DMS53 (cell line): ENCODE measurements at places on chromosomes 5 and 9.
A peak's percentile ranks its signal among the peaks of the same experiment; 100 is the strongest.

DNA sequence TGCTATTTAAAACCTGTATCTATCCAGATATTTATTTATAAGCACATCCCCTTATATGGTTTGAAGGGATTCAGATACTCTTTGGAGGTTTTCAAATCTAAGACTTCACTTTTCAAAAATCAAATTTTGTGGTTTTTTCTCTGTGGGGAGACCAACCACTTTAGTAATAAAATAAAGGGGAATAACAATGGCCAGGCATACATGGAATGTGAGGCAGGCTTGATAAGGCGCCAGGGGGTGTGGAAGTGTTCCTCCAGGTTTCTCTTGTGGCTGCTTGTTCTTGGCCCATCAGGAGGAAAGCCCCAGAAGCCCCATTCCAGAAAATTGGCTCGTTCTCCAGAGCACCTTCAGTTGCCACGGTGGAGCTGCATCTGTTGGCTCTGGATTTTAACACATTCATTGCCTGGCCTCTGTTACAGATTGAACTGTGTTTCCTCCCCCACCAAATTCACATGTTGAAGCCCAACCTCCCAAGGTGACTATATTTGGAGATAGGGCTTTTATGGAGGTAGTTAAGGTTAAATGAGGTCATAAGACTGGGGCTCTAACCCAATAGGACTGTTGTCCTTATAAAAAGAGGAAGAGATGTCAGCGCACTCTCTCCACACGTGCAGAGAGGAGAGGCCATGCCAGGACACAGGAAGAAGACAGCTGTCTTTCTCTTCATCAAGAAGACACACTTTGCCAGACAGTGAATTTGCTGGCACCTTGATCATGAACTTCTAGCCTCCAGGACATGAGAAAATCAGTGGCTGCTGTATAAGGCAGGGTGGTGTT lies 195.9 kb downstream of the TMEM38B start:
- no peak for DNase-seq

DNA sequence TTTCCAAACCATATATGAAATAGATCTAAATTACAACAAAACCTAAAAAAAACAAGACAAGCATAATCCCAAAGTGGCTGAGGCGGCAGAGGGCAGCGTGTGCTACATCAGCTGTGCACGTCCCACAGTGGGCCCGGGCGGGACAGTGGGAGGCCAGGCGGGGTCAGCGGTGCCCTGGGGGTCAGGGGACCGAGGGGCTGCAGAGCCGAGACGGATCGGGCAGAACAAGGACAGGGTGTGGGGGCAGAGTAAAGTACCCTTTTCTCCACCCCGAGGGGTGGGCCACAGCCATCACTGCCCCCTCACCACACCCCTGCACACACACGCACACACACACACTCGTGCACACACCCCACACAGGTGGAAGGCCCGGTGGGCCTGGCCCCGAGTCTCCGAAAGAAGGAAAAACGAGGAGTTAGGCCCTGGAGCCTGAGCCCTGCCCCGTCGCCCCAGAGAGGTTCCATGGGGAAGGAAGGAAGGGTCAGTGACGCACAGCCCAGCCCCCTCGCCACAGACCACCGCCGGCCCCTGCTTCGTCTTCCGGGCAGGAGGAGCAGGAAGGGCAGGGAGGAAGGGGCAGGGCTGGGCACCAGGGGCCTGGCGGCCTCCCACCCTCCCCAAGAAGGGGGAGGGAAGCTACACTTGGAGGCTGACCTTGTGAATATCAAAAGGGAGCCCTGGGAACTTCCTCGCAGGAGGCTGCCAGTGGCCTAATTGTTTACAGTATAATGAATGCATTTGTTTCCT lies 49.6 kb upstream of the UBAC1 start:
- DNase-seq, result no peak

DNA sequence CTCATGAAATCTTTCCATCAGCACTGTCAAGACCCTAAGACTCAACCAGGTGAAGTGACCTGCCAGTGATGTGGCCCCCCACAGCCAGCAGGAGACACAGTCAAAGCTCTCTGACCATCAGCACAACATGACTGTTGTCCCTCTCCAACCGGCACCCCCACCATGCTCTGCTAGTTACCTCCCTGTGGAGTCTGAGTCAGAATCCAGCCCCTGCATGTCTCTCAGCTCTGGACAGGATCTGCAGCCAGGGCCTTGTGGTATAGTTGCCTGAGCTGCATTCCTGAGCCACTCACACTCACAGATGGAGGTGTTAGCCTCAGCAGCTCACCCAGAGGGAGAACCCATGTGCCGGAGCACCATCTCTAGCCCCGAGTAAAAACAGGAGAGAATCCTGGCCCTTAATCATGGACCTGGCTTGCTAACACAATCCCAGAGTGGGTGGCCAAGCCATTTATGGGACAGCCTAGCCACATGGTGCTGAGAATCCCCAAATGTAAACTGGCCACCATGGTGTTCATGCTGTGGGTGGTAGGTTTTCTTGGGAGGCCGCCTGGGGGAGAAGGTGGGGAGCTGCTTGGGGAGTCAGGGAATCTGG lies 237.8 kb downstream of the PAPPA start:
- no peak for DNase-seq

DNA sequence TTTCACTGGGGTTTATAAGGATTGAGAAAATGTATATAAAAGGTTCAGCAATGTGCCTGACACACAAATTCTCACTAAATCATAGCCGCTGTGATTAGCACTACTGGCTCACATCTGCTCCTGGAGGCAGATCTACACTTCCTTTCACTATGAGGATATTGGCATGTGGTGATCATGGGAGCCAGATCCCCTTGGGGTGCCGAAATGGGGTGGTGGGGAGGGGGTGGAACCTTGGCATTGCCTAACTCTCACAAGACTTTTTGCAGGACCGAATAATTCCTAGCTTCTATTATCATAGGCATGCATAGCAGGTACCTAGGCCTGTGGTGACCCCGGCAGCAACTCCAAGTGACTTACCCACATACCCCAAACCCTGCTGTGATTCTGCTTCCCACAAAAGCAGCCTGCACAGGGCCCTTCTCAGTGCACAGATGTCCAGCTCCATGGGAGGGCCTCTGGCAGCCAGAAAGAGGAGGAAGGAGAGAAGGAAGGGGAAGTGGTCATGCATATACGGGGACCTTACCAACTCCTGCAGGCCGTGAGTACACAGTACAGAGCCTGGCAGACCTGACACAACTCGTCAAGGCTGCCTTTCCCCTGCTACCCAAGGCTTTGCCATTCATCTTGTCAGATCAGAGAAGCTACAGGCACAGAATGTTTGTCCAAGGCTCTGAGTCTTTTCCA lies 61.3 kb upstream of the IQGAP2 start:
- no peak for DNase-seq

- no peak for DNase-seq
These were observed 38.1 kb upstream of the IL17B start for GRCh38 chr5:149416987-149417710.

DNA sequence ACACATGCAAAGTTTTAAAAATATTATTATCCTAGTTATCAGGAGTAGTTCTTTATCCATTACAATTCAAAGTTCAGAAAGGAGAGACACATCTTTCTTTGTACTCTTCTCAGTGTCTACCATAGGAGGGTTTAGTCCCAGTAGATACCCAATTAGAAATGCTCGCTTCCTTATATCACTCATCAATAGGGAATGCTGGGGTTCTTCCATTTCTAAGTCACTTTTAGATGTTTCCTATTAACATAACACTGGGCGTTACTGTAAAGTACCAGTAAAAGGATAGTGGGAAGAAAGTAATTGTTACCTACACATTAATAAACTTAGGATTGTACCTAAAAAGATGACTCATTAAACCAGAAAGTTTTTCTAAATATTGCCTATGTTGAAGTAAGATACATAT lies 348.3 kb upstream of the CDH6 start:
- DNase-seq, result no peak

GRCh38 chr5:87277279-87277835 lies 9.7 kb downstream of the RASA1 start:
- DNase-seq, result no peak

DNA sequence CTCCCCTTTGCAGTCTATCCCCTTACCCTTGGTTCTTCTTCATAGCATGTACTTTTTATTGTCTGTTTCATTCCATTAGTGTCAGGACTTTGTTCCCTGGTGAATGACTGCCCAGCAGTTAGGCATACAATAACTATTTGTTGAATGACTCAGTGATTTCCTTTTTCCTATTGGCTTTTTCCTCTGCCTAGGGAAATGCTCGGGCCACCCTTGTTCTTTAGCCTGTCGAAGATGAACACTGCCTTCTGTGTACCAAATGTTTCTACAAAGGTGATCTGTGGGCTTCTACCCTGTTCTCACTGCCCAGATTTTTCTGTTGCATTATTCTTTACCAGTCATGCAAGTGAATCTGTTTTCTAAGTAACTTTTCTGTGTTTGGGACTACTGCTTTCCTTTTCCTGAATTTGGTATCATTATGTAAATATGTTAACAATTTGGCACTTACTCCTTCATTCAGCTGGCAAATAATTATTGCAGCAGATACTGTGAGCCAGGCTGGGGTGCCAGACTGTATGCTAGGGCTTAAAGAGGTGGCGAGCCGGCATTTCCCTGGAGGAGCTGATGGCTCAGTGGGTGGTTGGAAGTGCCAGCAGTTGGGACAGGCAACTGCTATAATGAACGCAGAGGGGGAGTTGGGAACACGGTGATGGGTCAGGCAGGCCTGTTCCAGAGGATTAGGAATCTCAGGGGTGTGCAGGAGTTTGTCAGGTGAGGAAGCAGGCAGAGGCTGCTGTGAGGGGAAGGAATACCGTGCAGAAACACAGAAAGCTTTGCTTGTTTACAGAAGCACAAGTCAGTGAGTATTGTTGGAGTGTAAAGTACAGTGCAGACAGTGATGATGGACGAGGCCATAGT lies 30.6 kb downstream of the KDM4C start:
- peak; percentile 69 for DNase-seq

DNA sequence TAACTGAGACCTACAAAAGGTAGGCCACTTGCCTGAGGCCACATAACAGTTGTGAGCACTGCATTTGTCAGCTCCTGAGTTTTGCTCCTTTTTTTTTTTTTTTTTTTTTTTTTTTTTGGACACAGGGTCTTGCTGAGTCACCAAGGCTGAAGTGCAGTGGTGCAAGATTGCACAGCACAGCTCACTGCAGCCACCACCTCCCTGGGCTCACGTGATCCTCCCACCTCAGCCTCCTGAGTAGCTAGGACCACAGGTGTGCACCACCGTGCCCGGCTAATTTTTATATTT lies 37.1 kb downstream of the LAMC3 start:
- DNase-seq, result no peak

DNA sequence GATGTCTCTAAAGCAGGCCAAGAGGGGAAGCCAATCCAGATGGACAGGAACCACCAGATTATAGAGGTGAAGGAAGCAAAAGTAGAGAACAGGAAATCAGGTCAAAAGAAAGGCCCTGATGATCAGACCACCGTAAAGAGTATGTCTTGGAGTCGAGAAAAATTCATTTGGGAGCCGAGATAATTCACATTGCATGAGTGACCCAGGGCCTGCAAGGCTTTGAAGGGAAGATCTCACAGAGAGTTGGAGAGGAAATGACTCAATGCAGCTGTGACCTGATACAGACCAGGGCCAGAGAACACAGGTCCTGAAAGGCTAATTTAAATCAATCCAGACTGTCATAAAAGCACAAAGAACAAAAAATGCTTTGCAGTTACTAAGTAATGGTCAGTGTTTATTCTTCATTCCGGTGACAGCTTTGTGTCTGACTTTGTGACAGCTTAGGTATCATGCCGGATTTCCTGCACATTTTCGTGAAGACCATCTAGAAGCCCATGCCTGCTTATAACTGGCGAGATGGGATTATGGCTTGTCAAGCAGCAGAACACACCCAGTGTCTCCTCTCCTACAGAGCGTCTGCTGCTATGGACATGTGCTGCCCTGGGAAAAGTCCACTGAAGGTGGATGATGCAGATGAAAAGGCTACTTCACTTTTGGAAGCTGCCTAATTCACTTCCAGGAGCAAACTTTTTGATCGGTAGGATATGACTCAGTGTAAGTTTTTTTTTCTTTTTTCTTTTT lies 5.8 kb upstream of the ACTBL2 start:
- peak; percentile 17 for DNase-seq

DNA sequence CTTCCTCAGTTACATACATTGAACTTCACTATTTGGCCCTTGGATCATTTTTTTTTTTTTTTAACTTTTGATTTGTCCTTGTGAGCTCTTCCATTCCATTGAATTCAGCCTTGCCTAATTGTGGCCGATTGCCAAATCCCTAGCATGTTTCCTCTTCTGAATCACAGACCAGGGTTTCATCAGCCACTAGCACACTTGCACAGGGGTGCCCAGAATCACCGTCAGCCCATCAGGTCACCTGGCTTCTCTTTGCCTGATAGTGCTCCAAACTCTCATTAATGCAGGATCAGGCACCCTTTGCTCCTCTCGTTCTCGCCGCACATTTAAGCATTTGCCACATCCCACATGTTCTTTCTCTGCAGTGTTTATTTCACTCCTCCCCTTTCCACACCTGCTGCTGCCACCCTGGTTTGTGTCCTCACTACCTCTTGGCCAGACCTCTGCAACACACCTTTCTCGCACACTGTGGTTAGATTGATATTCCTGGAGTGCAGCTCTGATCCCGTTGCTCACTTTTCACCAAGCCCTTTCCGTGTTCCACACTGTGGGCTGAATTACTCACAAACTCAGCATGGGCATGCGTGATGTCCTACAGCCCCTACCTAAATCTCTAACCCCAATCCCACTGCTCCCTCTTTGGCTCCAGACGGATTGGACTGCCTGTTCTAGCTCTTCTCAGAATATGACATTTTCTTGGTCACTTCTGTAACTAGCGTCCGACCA lies 9.8 kb downstream of the PIK3R1 start:
- DNase-seq, result no peak

- DNase-seq, result no peak
These were observed 352.6 kb upstream of the TRPC7 start for GRCh38 chr5:136717917-136718316.

- DNase-seq, result no peak
These were observed 112.9 kb downstream of the MTX3 start for GRCh38 chr5:79878136-79878679.

- no peak for DNase-seq
These were observed 929 bp upstream of the PLPP6 start for GRCh38 chr9:4661165-4661564.

GRCh38 chr9:7180247-7180646 lies 422.5 kb downstream of the KDM4C start:
- no peak for DNase-seq

GRCh38 chr9:137044037-137044436 lies 1.9 kb downstream of the NPDC1 start:
- DNase-seq, result peak; percentile 64

- no peak for DNase-seq
These were observed 25.8 kb upstream of the PRXL2C start for GRCh38 chr9:96680812-96681499.

- DNase-seq, result no peak
These were observed 16.9 kb downstream of the UBTD2 start for GRCh38 chr5:172266676-172267092.

GRCh38 chr9:110808599-110808980 lies 140.0 kb downstream of the MUSK start:
- no peak for DNase-seq
